ENCODE measurements at places on chromosomes 7 and 10. TPM values are rescaled to one million over a fixed set of nuclear protein-coding genes. Genes with fewer than 3 reads are reported as not detected.

BLNK gene
- total RNA-seq, result not detected

KCNIP2 gene
- total RNA-seq, result 0.62 TPM

PRKG1 gene
- total RNA-seq, result 26.3 TPM

UNCX gene
- total RNA-seq, result not detected

PIK3AP1 gene
- total RNA-seq, result 0.12 TPM

GPR85 gene
- 8.6 TPM for total RNA-seq

UTF1 gene
- not detected for total RNA-seq
